ENCODE measurements at places on chromosomes 16 and 17. TPM values are rescaled to one million over a fixed set of nuclear protein-coding genes. Genes with fewer than 3 reads are reported as not detected.

GRCh38 chr16:89898201-89898967 is 20.3 kb upstream of the MC1R start:
- peak overlapping the region; percentile 39 for H3K27ac ChIP-seq
- H3K4me3 ChIP-seq, result no peak overlapping the region
- no peaks in the 10 kb centered on the region for H3K4me1 ChIP-seq
- no peaks in the 10 kb centered on the region for H3K27me3 ChIP-seq
- H3K36me3 ChIP-seq, result no peaks in the 10 kb centered on the region
- no peak for DNase-seq

Gene SLC52A1
- total RNA-seq, result 50.8 TPM

- H3K27ac ChIP-seq, result no peak overlapping the region
- no peaks in the 10 kb centered on the region for H3K36me3 ChIP-seq
- no peaks in the 10 kb centered on the region for H3K4me1 ChIP-seq
- no peak for DNase-seq
- H3K4me3 ChIP-seq, result no peak overlapping the region
Measured at GRCh38 chr16:752007-752312, 8.6 kb upstream of the MSLN start.

DNA sequence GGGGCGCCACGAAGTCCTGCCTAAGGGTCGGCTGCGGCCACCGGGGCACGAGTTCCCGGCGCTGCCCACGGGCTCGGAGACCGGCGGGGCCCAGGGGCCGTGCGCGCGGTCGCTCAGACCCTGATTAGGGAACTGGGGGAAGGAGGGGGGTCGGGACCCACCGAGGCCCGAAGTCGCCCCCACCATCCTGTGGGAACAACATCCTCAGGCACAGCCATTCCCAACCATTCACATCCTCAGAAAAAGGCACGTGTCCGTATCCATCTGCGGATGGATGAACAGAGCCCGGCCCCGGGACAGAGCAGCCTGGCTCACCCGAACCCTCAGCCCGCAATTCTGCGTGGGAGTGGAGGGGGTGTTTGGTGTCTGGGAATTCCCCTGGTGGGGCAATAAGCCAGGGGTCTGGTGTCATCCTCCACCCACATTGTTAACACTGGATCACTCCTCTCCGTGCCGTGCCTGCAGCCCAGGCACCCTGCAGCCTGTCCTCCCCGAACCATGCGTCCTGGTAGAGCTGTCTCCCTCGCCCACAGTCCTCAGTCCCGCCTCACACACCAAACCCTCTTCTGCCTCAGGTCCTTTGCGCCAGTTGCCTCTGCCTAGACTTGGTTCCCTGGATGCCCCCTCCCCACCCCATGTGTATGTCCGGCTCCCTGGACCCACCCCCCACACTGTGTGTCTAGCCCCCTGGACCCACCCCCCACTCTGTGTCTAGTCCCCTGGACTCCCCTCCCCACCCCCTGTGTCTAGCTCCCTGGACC is 789 bp upstream of the CCDC57 start:
- H3K4me1 ChIP-seq, result peaks cover 20% of the 10 kb centered on the region
- H3K27me3 ChIP-seq, result no peaks in the 10 kb centered on the region

DNA sequence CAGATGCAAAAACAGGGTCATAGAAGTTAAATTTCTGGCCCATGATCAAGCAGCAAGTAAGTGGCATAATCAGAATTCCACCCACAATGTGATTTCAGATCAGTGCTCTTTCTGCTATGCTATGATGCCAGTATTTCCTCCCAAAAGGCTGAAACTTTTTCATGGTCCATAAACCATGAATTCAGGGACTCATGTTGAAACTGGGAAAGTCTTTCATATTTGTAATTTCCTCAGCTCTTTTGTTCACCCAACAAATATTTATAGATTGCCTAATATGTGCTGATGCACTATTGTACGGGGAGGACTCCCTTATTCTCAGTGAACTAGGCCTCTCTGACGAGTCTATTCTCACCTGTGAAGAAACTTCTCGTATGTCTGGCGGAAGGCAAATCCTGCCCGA is 156.3 kb downstream of the MYO1D start:
- no peak overlapping the region for H3K4me3 ChIP-seq
- H3K36me3 ChIP-seq, result peaks cover 35% of the 10 kb centered on the region
- H3K27ac ChIP-seq, result no peak overlapping the region
- no peaks in the 10 kb centered on the region for H3K4me1 ChIP-seq
- no peak for DNase-seq
- no peaks in the 10 kb centered on the region for H3K27me3 ChIP-seq

DNA sequence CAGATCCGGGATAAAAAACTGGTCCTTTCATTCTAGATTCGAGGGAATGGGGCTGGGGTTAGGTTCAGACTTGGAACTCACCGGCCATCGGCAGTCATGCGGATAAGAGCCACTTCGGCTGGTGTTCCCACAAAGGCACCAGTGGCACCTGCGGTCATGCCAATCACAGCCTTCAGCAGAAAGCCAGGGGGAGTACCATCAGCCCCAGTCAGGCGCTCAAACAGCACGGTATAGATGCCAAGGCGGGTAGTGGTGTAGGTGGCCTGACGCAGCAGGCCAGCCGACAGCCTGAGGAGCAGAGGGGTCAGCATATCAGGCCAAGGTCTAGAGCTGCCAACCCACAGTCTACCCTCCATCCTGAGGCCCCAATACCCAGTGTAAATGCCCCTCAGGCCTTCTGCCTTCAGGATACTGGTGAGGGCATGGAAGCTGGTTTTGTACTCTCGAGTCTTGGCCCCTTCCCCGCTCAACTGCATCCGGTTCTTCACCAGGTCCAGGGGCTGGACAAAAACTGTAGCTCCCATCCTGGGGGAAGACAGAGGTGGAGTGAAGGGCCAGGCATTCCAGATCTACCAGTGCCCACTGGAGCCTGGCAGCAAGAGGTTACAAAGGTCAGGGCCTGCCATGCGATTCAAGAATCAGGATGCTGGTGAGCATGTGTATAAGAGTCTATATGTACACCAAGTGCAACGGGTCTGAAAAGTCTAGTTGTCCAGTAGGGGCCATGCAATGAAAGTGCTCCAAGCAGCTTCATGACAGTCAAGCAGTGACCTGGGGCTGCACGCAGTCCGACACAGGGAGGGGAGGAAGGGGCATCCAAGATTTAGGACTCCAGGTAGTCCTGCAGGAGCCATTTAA is 929 bp downstream of the SLC25A11 start:
- H3K27me3 ChIP-seq, result no peaks in the 10 kb centered on the region
- no peak for DNase-seq
- no peaks in the 10 kb centered on the region for H3K4me1 ChIP-seq
- peak overlapping the region; percentile 72 for H3K4me3 ChIP-seq

GRCh38 chr17:33816036-33816435 is 439.0 kb upstream of the CCL2 start:
- no peaks in the 10 kb centered on the region for H3K36me3 ChIP-seq
- no peak overlapping the region for H3K27ac ChIP-seq
- H3K27me3 ChIP-seq, result no peaks in the 10 kb centered on the region
- H3K4me3 ChIP-seq, result no peak overlapping the region
- DNase-seq, result no peak

Gene SLC16A11
- 1.1 TPM for total RNA-seq

Gene IL17C
- total RNA-seq, result not detected

Gene GAS7
- 32.4 TPM for total RNA-seq

DNA sequence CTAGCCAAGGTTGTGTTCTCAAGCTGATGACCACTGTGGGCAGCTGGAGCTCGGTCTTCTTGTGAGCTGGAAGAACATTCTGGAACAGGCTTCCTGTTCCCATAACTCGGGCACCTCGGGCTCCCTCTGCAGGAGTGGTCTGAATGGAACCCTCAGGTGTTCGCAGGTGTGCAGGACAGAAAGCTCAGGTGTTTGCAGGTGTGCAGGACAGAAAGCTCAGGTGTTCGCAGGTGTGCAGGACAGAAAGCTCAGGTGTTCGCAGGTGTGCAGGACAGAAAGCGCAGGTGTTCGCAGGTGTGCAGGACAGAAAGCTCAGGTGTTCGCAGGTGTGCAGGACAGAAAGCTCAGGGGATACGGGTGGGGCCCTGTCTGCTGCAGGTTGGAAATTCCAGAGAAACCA is 109.0 kb upstream of the CACNG5 start:
- no peaks in the 10 kb centered on the region for H3K36me3 ChIP-seq
- H3K4me1 ChIP-seq, result no peaks in the 10 kb centered on the region
- DNase-seq, result no peak
- H3K4me3 ChIP-seq, result no peak overlapping the region

Gene RAMP2
- total RNA-seq, result 5.2 TPM

Gene CAVIN1
- total RNA-seq, result 35.1 TPM

- no peak overlapping the region for H3K4me3 ChIP-seq
- no peaks in the 10 kb centered on the region for H3K36me3 ChIP-seq
- H3K4me1 ChIP-seq, result no peaks in the 10 kb centered on the region
- DNase-seq, result no peak
- no peak overlapping the region for H3K27ac ChIP-seq
Measured at GRCh38 chr16:66231452-66232160, 134.9 kb upstream of the CDH5 start.

DNA sequence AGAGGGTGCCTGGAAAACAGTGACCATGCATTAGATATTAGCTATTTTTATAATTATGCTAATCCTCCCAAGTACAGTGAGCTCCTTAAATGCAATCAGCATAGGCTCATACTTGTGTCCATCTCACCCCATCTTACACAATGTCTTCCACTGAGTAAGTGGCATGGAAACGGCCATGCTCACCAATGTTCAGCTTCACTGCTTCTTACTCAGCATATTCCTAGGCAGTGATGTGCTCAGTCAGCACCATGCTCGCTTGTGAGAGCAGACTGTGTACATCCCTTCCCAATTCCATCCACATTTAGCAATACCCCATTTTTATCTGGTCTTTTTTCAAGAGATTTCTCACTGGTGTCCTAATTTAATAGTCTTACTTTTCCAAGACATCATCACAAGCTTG is 454.8 kb upstream of the SOX9 start:
- H3K36me3 ChIP-seq, result no peaks in the 10 kb centered on the region
- H3K27me3 ChIP-seq, result no peaks in the 10 kb centered on the region
- H3K4me3 ChIP-seq, result no peak overlapping the region
- no peak for DNase-seq
- H3K4me1 ChIP-seq, result no peaks in the 10 kb centered on the region
- H3K27ac ChIP-seq, result no peak overlapping the region

GRCh38 chr16:52487849-52488457 is 59.0 kb downstream of the TOX3 start:
- H3K4me3 ChIP-seq, result no peak overlapping the region
- no peak for DNase-seq
- no peaks in the 10 kb centered on the region for H3K4me1 ChIP-seq
- no peak overlapping the region for H3K27ac ChIP-seq

DNA sequence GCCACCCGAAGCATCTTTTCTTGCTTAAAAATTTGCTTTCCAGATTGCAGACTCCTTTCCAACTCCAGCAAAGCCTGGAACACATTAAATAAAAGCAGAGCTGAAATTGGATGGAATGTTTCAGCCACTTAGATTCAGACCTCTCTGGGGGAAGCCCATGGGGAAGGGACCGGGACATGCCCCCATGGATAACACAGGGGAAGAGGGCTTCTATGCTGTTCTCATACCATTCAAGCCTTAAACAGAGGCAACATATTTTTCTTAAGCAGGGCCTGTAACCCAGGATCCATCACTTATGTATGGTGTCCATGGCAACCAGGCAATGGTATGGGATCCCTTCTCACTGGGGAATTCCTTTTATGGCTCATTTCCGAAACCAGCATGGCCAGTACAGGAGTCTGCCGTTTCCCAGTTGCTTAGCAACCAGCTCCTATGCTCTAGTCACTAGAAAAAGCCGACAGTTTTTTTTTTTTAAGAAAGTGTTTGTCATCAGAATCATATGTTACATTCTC is 62.0 kb upstream of the MARCHF10 start:
- H3K4me3 ChIP-seq, result no peak overlapping the region
- H3K27me3 ChIP-seq, result no peaks in the 10 kb centered on the region
- DNase-seq, result no peak
- H3K36me3 ChIP-seq, result no peaks in the 10 kb centered on the region
- H3K4me1 ChIP-seq, result no peaks in the 10 kb centered on the region

DNA sequence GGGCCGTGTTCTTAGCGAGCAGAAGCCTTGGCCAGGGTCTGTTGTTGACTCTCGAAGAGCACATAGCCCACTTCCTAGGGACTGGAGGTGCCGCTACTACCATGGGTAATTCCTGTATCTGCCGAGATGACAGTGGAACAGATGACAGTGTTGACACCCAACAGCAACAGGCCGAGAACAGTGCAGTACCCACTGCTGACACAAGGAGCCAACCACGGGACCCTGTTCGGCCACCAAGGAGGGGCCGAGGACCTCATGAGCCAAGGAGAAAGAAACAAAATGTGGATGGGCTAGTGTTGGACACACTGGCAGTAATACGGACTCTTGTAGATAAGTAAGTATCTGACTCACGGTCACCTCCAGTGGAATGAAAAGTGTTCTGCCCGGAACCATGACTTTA is 18.5 kb downstream of the RSPRY1 start:
- H3K27ac ChIP-seq, result no peak overlapping the region
- no peak overlapping the region for H3K4me3 ChIP-seq
- DNase-seq, result no peak
- H3K36me3 ChIP-seq, result peaks cover 3% of the 10 kb centered on the region
- no peaks in the 10 kb centered on the region for H3K27me3 ChIP-seq

Gene TP53TG3D
- not detected for total RNA-seq

DNA sequence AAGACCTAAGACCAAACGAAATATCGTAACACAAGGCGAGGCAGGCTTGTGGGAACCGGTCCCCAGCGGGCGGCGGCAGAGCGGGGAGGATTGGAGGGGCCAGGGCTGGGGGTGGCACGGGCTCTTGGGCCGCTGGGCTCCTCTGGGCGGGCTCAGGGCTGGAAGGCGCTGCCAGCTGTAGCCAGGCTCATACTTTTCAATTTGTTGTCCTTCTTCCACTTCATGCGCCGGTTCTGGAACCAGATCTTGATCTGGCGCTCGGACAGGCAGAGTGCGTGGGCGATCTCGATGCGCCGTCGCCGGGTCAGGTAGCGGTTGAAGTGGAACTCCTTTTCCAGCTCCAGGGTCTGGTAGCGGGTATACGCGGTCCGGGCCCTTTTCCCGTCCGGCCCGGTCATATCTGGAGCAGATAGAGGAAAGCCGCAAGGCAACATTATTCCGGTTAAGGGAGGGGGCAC is 1.5 kb downstream of the HOXB5 start:
- H3K27me3 ChIP-seq, result no peaks in the 10 kb centered on the region
- peaks cover 2% of the 10 kb centered on the region for H3K4me1 ChIP-seq
- H3K27ac ChIP-seq, result peak overlapping the region; percentile 34
- H3K36me3 ChIP-seq, result no peaks in the 10 kb centered on the region
- peak; percentile 45 for DNase-seq

Gene AP2B1
- total RNA-seq, result 58.8 TPM

DNA sequence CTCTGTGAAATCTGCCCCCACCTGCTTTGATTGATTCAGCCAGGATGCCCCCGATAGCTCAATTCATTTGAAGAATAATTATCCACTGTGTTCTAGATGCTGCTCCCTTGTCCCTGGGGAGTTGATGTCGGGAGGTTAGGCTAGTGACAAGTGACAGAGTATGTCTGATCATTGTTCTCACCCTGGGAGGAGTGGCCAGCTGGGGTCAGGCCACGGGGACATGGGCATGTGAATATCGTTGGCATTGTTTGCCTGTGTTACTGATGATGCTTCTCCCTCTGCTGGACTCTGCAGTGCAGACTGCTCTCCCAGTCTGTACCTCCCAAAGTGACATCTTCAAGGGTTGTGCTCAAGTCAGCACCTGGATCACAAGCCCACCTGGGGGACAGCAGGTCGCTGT is 89.9 kb upstream of the C16orf82 start:
- no peak for DNase-seq
- H3K27ac ChIP-seq, result no peak overlapping the region
- H3K27me3 ChIP-seq, result no peaks in the 10 kb centered on the region
- H3K36me3 ChIP-seq, result no peaks in the 10 kb centered on the region
